ENCODE measurements at places on chromosomes 5 and 9.

DNA sequence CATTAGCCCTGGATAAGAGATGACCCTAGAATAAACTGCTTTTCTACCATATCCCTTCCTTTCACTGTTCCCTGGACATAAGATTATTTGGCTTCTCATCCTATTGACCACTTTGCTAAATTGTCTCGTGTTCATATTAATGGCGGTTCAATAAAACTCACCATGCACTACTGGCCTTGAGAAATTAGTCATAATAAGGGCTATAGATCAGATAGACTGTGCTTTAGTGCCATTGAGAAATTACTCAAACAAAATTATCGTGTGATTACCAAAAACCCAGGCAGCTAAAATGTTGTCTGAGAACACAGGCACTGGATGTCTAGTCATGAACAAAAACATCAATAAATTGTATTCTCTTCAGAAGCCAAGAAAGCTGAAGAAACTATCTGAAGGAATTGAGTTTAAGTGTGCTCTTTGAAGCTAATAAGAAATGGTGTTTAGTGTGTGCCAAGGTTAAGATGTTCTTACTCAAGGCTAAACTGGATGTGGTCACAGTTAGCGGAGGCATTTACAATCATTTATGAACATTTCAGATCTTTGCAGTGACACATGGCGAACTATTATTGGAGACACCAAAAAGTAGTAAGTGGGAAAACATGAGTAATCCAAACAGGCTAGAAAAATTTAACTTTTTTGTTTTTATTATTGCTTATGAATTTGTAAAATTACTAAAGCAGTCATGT lies 460.4 kb upstream of the RORB start:
- no peak for DNase-seq

- no peak for DNase-seq
Measured at GRCh38 chr5:85462957-85463356, 1078.3 kb upstream of the EDIL3 start.

DNA sequence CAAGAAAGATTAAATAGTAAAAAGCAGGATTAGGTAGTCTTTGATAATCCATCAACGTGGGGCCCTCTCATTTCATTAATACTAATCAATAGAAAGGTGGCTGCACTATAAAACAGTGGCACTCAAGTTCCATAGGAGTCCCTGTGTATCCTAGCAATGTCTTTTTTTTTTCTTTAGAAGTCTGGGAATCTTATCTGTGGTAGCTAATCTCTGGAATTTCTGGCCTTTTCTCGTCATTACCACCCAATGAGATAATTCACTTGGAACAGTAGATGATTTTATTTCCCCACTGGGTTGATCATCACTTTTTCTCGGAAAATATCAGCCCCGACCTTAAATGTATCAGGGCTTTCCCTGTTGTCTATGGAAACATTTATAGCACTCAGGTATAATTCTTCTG lies 86.8 kb upstream of the CDH6 start:
- DNase-seq, result no peak

DNA sequence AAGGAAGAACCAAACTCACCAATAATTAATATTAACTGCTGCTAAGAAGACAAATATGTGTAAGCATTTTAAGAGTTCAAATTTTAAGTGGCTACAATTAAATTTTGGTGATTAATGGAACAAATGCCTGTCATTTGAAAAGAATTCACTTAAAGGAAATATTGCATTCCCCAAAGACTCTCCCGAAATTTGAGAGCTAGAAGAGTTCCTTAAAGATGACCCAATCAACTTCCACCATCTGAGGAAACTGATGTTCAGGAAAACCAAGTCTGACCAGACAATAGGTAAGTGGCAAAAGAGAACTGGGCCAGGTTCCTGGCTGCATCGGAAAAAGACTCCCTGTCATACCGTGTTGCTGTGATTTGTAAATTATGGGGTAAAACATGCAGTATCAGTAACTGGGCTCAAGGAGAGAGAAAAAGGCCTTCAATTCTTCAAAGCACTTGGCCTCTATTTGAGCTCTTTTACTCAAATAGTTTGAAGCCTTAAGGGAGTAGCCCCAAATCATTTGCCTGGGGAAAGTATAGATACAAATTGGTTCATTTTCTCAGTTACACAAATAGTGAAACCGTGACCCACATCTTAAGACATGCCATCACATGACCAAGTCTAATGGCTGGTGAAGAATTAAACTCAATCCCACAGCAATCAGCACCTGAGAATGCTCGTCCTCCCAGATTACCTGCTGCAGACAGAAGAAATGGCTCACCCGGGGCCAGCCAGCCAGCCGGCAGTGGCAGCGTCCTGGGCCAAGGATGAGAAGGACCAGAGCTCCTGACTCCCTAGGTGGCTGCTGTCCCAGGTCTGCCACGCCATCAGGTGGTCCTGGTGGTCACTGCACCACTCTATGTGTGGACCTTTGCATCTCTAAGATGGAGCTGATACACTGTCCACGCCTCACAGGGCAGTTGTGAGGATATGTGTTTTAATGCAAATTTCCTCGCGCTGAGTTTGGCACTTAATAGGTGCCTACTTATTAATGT lies 162.9 kb downstream of the TTLL11 start:
- no peak for DNase-seq

- DNase-seq, result no peak
Measured at GRCh38 chr5:2805080-2805479, 53.6 kb upstream of the IRX2 start.

DNA sequence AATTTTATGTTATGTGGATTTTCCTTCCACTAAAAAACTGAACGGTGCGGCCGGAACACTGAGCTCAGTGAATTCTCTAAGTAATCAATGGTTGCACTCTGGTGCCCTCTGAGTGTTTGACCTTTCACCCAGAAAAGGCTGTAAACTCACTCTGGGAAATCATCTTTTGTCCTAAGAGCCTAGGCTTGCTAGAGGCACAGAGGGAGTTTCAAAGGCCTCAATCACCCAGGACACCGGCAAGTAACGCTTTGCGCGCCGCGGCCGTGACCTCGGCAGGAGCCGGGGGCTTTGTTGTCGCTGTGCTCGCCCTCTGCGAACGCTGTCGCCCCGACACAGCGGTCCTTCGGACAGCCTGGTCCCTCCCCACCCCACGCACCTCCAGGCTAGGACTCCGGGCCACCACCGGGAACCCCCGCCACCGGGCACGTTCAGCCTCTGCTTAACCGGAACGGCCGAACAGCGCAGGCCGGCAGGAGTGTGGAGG lies 703 bp downstream of the ISCA1 start:
- DNase-seq, result no peak

GRCh38 chr5:124661317-124662141 lies 84.9 kb downstream of the ZNF608 start:
- DNase-seq, result no peak

Measured in heart left ventricle (tissue), 16 donors.